ENCODE measurements at places on chromosomes 6 and 20. TPM values are rescaled to one million over a fixed set of nuclear protein-coding genes. Genes with fewer than 3 reads are reported as not detected.

The PRSS16 gene
- total RNA-seq, result not detected

The ENPP5 gene
- total RNA-seq, result 2.6 TPM

The OVOL2 gene
- not detected for total RNA-seq

The C20orf144 gene
- not detected for total RNA-seq

The SLC26A8 gene
- total RNA-seq, result not detected

The SMLR1 gene
- not detected for total RNA-seq

The MAFB gene
- 66.9 TPM for total RNA-seq

The SUMO4 gene
- 1.9 TPM for total RNA-seq
